ENCODE measurements at places on chromosomes 11 and 22. TPM values are rescaled to one million over a fixed set of nuclear protein-coding genes. Genes with fewer than 3 reads are reported as not detected.

GRCh38 chr22:35064664-35065063, 1.3 kb upstream of the ISX start:
- DNase-seq: no peak
- no peaks in the 10 kb centered on the region for H3K4me1 ChIP-seq
- no peak overlapping the region for H3K4me3 ChIP-seq
- no peak overlapping the region for H3K27ac ChIP-seq
- H3K27me3 ChIP-seq: peaks cover 7% of the 10 kb centered on the region

The CDCA5 gene
- total RNA-seq: 7.7 TPM

The OTOG gene
- not detected for total RNA-seq

The CRYBB1 gene
- not detected for total RNA-seq

GRCh38 chr11:132862137-132862536, 670.2 kb downstream of the OPCML start:
- peaks cover 2% of the 10 kb centered on the region for H3K27me3 ChIP-seq
- peaks cover 9% of the 10 kb centered on the region for H3K4me1 ChIP-seq
- no peak overlapping the region for H3K4me3 ChIP-seq
- DNase-seq: no peak
- no peak overlapping the region for H3K27ac ChIP-seq

GRCh38 chr11:41660585-41660984, 201.1 kb upstream of the LRRC4C start:
- no peak for DNase-seq
- H3K27me3 ChIP-seq: no peaks in the 10 kb centered on the region
- H3K36me3 ChIP-seq: no peaks in the 10 kb centered on the region
- peaks cover 1% of the 10 kb centered on the region for H3K4me1 ChIP-seq
- no peak overlapping the region for H3K4me3 ChIP-seq
- H3K27ac ChIP-seq: no peak overlapping the region

The NAT10 gene
- 35.3 TPM for total RNA-seq

- H3K27me3 ChIP-seq: no peaks in the 10 kb centered on the region
- no peak overlapping the region for H3K4me3 ChIP-seq
- DNase-seq: no peak
- H3K27ac ChIP-seq: no peak overlapping the region
- H3K4me1 ChIP-seq: no peaks in the 10 kb centered on the region
Measured at GRCh38 chr11:79829891-79830290, 389.1 kb upstream of the TENM4 start.

The GRIK4 gene
- total RNA-seq: 3.6 TPM

GRCh38 chr22:22682807-22683667, 38.6 kb downstream of the GGTLC2 start:
- no peaks in the 10 kb centered on the region for H3K36me3 ChIP-seq
- H3K27ac ChIP-seq: no peak overlapping the region
- no peak overlapping the region for H3K4me3 ChIP-seq
- DNase-seq: no peak
- H3K4me1 ChIP-seq: peaks cover 14% of the 10 kb centered on the region

DNA sequence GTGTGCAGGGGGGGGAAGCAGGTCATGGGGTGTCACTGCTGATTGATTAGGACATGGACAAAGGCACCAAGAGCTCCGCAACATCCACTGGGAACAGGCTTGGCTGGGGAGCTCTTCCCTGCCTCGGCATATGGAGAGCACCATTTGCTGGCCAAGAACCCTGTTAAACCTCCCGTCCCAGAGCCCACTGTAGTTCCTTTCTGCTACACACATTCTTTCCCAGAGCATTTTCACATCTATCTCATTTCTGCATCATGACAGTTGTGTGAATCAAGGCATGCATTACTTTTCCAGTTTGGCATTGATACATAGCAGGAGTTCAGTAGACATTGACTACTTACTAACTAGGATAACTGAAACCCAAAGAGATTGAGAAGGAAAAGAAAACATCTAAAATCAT, 333.4 kb upstream of the B3GAT1 start:
- peaks cover 12% of the 10 kb centered on the region for H3K36me3 ChIP-seq
- no peaks in the 10 kb centered on the region for H3K27me3 ChIP-seq
- DNase-seq: no peak
- H3K27ac ChIP-seq: no peak overlapping the region

- no peaks in the 10 kb centered on the region for H3K4me1 ChIP-seq
- H3K27me3 ChIP-seq: peaks cover under 1% of the 10 kb centered on the region
- no peak overlapping the region for H3K4me3 ChIP-seq
- no peak for DNase-seq
Measured at GRCh38 chr22:43377896-43378704, 33.7 kb upstream of the MPPED1 start.

DNA sequence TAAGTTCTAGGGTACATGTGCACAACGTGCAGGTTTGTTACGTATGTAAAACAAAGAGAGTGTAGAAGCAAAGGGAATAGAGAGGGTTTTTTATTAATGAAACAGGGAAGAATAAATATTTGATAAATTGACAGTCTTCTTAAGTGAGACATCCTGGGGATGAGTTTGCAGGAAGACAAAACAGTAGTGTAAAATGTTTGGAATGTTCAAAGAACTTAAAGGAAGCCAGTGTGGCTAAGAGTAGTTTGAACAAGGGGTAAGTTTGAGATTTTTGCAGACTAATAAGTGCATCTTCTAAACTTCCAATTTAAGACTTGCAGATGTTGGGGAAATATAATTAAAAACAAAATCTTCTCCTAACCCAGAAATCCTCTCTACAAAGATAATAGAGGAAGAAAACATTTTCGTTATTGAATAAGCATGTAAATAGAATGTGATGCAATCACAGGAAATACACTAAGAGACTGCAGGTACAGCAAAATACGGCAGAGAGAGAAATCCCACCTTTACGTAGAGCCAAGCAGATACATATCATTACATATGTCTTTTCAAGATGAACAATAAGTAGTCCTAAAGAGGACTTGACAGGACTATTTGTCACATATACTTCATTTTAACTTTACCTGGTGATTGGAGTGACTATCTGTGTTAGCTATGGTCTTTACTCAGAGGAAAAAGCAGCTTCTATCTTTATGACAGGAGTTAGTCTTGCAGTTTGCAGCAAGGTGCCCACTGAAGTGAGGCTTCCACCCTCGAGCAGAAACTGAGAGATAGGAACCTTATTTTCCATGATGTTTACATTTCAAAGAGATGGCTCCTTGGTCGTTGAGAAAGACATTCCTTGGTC, 402.1 kb downstream of the CNTN5 start:
- H3K27ac ChIP-seq: no peak overlapping the region
- peaks cover 6% of the 10 kb centered on the region for H3K4me1 ChIP-seq
- no peaks in the 10 kb centered on the region for H3K27me3 ChIP-seq
- DNase-seq: no peak

DNA sequence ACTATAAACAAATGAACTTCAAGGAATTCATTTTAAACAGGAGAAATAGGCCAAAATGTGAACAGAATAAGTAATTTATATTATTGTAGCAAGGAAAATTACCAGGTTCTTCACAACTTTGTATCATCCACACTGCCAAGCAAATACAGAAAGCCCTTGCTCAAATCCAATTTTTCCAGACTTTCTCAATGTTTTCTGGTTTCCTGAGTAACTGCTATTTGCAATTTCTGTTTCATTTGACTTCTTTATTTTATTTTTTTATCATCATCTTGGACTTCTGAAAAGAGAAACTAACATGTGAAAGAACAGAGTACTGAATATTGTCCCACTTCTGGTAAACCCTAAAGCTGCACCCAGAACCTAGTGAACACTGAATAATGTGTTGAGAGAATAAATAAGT, 61.0 kb downstream of the SLC1A2 start:
- peaks cover 2% of the 10 kb centered on the region for H3K4me1 ChIP-seq
- DNase-seq: no peak
- H3K4me3 ChIP-seq: no peak overlapping the region
- no peak overlapping the region for H3K27ac ChIP-seq
- no peaks in the 10 kb centered on the region for H3K36me3 ChIP-seq

The GGT5 gene
- total RNA-seq: 10.7 TPM

GRCh38 chr11:108198833-108199232, 23.6 kb downstream of the NPAT start:
- no peak for DNase-seq
- H3K4me3 ChIP-seq: no peak overlapping the region
- H3K36me3 ChIP-seq: peaks cover 2% of the 10 kb centered on the region

- peaks cover 27% of the 10 kb centered on the region for H3K36me3 ChIP-seq
- H3K27ac ChIP-seq: no peak overlapping the region
- H3K4me1 ChIP-seq: peaks cover 7% of the 10 kb centered on the region
- peak; percentile 40 for DNase-seq
- H3K4me3 ChIP-seq: no peak overlapping the region
Measured at GRCh38 chr11:134139873-134140331, 71.0 kb downstream of the JAM3 start.

The ACR gene
- total RNA-seq: not detected

GRCh38 chr22:25449781-25450317, 114.6 kb upstream of the GRK3 start:
- no peak overlapping the region for H3K27ac ChIP-seq
- no peak for DNase-seq
- no peaks in the 10 kb centered on the region for H3K27me3 ChIP-seq
- H3K4me1 ChIP-seq: peaks cover 10% of the 10 kb centered on the region

The PIWIL4 gene
- 0.69 TPM for total RNA-seq

- no peaks in the 10 kb centered on the region for H3K27me3 ChIP-seq
- H3K4me1 ChIP-seq: no peaks in the 10 kb centered on the region
- H3K36me3 ChIP-seq: peaks cover 4% of the 10 kb centered on the region
- no peak for DNase-seq
- no peak overlapping the region for H3K27ac ChIP-seq
Measured at GRCh38 chr22:39276440-39277141, 31.8 kb upstream of the PDGFB start.

- DNase-seq: no peak
- H3K27me3 ChIP-seq: peaks cover 37% of the 10 kb centered on the region
- peaks cover 24% of the 10 kb centered on the region for H3K36me3 ChIP-seq
- H3K27ac ChIP-seq: peak overlapping the region; percentile 97
- peak overlapping the region; percentile 57 for H3K4me3 ChIP-seq
Measured at GRCh38 chr11:133934599-133935550, 21.9 kb downstream of the IGSF9B start.

- no peaks in the 10 kb centered on the region for H3K36me3 ChIP-seq
- DNase-seq: no peak
- H3K4me3 ChIP-seq: no peak overlapping the region
Measured at GRCh38 chr11:13883042-13883441, 79.5 kb upstream of the SPON1 start.

The OR4A16 gene
- not detected for total RNA-seq

GRCh38 chr11:122215244-122215992, 99.4 kb upstream of the BLID start:
- H3K36me3 ChIP-seq: no peaks in the 10 kb centered on the region
- peak; percentile 82 for DNase-seq
- no peak overlapping the region for H3K27ac ChIP-seq

DNA sequence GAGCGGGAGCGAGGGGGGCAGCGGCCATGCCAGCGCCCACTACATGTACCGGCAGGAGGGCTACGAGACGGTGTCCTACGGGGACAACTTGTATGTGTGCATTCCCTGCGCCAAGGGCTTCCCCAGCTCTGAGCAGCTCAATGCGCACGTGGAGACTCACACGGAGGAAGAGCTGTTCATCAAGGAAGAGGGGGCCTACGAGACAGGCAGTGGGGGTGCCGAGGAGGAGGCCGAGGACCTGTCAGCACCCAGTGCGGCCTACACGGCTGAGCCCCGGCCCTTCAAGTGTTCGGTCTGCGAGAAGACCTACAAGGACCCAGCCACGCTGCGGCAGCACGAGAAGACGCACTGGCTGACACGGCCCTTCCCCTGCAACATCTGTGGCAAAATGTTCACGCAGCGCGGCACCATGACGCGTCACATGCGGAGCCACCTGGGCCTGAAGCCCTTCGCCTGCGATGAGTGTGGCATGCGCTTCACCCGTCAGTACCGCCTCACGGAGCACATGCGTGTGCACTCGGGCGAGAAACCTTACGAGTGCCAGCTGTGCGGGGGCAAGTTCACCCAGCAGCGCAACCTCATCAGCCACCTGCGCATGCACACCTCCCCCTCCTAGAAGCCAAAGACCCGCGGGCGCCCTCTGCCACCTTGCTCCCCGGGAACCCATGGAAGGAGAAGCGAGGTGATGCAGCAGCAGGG, 20.9 kb upstream of the TMEM191C start:
- H3K4me1 ChIP-seq: peaks cover 29% of the 10 kb centered on the region
- peak; percentile 13 for DNase-seq
- H3K27ac ChIP-seq: no peak overlapping the region
- peaks cover 10% of the 10 kb centered on the region for H3K27me3 ChIP-seq
- H3K36me3 ChIP-seq: no peaks in the 10 kb centered on the region
- no peak overlapping the region for H3K4me3 ChIP-seq

GRCh38 chr11:62545437-62546243, 966 bp downstream of the AHNAK start:
- H3K4me1 ChIP-seq: peaks cover 10% of the 10 kb centered on the region
- DNase-seq: no peak
- H3K4me3 ChIP-seq: peak overlapping the region; percentile 78
- no peak overlapping the region for H3K27ac ChIP-seq

DNA sequence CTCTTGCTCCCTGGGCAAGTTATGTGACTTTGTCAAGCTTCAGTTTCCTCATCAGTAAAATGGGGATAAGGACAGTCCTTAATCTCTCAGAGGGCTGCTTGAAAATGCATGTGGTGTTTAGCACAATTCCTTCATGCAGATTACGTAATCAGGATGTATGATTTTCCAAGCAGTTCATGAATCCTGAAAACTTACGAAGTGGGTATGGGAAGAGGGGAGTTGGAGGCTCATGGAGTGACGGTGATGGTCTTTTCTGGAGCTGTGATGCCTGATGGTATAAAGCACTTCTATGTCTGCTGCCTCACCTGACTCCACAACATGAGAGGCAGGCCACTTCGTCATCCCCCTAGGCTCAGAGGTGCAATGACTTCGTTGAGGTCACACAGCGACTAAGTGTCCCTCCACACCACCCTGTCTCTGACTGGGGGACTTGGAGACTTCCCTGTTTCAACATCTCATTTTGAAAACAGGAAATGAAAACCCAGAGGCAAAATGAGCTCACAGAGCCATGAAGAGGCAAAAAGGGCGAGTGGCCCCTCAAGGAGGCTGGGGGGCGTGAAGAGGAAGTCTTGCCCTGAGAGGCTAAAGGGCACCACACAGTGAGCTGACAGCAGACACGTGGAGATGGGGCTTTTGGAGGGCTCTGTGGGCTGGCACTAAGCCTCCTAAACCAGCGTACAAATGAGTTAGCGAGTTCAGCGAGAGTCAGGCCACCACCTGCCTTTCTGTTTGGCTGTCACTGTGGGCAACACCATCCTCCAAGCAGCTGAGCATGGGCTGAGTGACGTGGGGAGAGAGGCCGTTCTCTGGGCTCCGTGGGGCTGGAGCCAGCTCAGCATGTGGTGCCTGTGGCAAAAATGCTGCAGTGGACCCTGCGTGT, 10.1 kb downstream of the MCM5 start:
- no peak overlapping the region for H3K27ac ChIP-seq
- no peak for DNase-seq
- no peaks in the 10 kb centered on the region for H3K4me1 ChIP-seq
- H3K27me3 ChIP-seq: peaks cover 5% of the 10 kb centered on the region

The LRRC75B gene
- total RNA-seq: 63.6 TPM

Measured in glutamatergic neuron (in vitro differentiated cells).